Activated CD4-positive, alpha-beta T cell treated with anti-CD3 and anti-CD28 coated beads, Interleukin-2, Interleukin-4, amounts not matched to agents 100 ng/mL and 50 ng/mL, durations not matched to agents 16 hours and 8 hours (primary cell): ENCODE measurements at places on chromosomes 12 and 14.

DNA sequence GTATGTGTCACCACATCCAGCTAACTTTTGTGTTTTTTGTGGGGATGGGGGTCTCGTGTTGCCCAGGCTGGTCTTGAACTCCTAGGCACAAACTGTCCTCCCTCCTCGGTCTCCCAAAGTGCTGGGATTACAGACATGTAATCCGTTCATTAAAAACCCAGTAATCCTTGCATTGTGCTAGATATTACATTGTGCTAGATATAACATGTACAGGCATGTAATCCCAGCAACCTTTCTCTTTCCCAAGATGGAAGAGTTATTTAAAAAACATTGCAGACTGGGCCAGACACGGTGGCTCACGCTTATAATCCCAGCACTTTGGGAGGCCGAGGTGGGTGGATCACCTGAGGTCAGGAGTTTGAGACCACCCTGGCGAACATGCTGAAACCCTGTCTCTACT, 19.7 kb downstream of the ELK3 start:
- DNase-seq = no peak

DNA sequence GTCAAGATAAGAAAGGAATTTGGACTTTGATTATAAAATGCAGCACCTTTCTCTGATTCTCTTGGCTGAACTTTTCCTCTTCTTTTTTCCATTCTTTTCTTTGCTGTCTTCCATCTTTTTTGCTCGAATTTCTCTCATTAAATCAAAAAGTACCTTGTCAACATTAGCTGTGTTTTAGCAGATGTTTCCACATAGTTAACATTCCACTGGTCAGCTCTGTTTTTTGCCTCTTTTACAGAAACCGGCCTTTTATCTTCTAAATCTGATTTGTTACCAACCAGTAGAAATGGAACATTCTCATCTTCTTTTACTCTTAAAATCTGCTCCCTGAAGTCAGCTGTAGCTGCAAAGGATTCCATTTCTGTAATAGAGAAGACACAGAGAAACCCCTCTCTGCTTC, 71.1 kb upstream of the SYT1 start:
- DNase-seq = no peak

- DNase-seq = peak; percentile 7
Measured at GRCh38 chr14:55707365-55707804, 127.4 kb downstream of the KTN1 start.

- no peak for DNase-seq
Measured at GRCh38 chr12:46437469-46437868, 64.9 kb upstream of the SLC38A2 start.

GRCh38 chr14:53999061-53999488, 42.5 kb upstream of the BMP4 start:
- DNase-seq = no peak

GRCh38 chr12:50859621-50860310, 17.0 kb downstream of the TMPRSS12 start:
- DNase-seq = no peak

DNA sequence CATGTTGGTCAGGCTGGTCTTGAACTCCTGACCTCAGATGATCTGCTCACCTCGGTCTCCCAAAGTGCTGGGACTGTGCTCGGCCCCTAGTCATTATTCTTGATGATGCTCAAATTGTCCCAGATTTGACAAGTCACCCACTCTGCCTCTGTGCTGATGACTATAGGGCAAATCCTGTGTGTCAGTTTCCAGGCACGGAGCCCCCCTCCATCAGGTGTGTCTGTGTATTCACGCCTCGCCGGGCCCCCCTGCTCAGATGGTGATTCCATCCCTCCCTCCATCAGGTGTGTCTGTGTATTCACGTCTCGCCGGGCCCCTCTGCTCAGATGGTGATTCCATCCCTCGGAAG, 4.3 kb upstream of the GPR132 start:
- no peak for DNase-seq
